ENCODE measurements at places on chromosomes 6 and 20.
A peak's percentile ranks its signal among the peaks of the same experiment; 100 is the strongest.

- no peak for DNase-seq
Observed at GRCh38 chr6:37083243-37084138, 78.0 kb downstream of the FGD2 start.

DNA sequence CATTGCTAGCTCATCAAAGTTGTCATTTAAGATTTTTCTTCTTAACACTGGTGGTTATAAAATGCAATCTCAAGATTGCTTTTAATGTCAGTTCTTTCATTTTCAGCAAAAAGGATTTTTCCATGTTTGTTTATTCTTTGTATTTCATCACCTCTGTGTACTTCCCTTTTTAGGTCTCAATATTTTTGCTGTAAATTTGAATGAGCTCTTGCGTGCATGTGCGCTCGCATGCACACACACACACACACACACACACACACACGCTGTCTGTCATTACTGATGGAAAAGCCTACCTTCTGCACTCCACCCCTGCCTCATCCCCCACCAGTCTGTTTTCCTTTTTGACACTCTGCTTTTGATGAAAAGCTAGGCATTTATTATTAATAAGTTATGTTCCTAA is 85.3 kb upstream of the FYN start:
- DNase-seq: no peak

DNA sequence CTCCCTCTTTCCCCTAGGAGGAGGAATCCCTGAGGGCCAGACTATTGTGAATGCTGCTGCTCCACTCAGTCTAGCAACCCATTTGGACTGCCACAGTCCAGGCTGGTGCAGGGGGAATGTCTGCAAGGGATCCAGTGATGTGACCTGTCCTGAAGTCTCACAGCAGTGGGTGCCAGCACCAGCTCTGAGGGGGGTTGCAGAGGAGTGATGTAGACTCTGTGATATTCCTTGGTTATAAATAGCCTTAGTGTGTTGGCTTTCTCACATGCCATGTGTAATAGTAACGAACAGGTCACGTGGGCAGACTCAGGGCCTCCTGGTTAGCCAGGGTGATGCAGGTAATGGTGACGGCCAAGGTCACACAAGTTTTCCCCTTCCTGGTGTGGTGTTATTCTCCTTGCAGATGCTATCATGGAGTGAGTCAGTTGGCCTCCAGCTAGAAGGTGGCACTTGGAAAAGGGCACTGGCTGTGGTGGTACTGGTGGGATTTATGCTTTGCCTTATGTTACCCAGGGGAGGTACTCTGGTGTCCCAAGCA is 404.4 kb downstream of the UTRN start:
- no peak for DNase-seq

GRCh38 chr6:115220551-115221159 is 840.0 kb downstream of the FRK start:
- DNase-seq: no peak

GRCh38 chr6:11144393-11144851 is 32.9 kb upstream of the ERVFRD-1 start:
- DNase-seq: peak; percentile 86

GRCh38 chr6:139290787-139291311 is 949 bp downstream of the TXLNB start:
- DNase-seq: no peak

DNA sequence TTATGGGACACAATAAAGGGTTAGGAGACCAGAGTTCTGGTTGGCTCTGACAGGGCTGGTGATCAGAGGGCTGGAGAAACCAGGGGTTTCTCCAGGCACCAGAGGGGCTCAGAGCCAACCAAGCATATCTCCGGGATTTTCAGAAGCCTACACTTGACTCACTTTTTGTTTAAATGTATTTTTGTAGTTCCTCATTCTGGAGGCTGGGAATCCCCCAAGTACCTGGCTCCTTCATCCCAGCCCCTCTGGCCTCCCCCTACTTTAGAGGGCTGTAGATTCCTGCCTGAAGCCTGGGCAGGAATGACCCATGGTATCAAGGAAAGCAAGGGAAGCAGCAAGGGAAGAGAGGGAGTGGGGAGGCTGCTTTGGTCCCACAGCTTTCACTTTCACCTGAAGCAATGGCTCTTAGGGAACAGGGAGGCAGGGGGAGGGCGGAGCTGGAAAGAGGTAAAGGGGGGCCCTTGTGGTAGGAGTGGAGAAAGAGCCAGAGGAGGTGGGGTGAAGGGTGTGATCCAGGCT is 973 bp downstream of the CD40 start:
- DNase-seq: peak; percentile 11

GRCh38 chr6:41167173-41167963 is 4.5 kb upstream of the TREM2 start:
- no peak for DNase-seq

- DNase-seq: no peak
Observed at GRCh38 chr6:157403686-157404051, 22.7 kb downstream of the ZDHHC14 start.

GRCh38 chr6:45314146-45314545 is 14.0 kb upstream of the RUNX2 start:
- no peak for DNase-seq
